ENCODE measurements at places on chromosomes 12 and 14.

- peak; percentile 29 for DNase-seq
Observed at GRCh38 chr14:86912709-86913108, 1080.3 kb downstream of the GALC start.

DNA sequence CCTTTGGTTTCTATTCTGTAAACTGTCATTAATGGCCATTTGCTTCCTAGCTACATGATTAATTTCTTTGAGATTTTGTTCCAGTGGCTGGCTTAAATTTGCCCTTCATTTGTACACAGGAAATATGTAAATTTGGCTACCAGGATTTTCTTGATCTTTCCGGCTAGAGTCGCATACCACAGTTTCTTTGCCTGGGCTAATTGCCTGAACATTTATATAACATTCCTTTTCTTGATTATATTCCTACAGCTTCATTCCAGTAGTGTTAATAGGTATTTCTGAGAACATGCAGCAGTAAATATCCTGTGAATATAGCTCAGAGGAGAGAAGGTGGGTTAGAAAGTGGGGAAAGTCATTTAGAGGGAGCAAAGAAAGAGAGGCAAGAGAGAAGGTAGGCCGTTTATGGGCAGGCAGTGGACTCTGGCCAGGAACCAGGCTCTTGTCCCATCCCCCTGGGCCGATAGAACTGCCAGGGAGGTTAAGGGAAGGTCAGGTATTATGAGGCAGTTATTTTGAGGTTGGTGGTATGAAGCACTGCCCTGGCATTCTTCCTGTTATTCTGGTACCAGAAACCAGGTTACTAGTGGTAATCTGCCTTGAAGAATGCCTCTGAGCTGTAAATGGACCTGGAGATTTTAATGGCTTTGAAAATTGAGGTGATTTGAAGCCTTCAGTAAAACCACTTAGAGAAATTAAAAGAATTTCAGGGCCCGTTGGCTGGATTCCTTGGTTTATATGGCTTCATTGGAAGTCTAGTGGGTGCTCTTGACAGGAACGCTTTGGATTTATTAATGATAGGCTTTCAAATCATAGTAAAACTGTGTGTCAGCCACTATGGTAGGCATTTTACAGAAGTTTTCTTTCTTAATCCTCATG is 4.4 kb downstream of the RNF10 start:
- DNase-seq: no peak

DNA sequence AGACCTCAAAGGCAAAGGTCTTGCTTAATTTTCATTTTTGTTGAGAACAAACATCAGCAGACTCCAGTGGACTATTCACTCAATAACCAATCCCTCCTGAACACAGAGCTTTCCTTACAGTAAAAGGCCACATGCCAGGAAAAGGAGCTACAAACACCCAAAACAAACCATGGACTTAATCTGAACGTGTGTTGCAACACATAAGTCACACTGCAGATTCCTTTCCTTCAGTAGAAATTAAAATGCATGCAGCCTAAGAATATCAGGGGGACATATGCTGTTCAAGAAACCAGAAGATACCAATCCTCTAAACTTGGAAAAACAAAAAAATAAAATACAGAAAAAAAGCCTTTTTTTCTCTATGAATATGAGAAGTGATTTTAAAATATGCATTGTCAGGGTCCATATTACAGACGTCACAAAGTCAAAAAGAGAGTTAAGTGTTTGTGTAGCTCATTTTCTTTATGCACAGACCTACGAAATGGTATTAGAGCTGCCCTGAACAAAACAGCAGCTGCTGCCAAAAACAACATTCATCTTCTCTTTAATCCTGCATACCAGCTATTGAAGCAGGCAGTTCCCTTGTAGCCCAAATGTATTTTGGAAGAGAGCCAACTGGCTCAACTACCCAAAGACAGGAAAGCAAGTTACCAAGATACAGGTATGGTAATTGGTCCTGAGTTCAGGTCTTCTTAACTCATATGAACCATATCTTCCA is 26.2 kb downstream of the KITLG start:
- peak; percentile 78 for DNase-seq

- DNase-seq: no peak
Observed at GRCh38 chr14:93685121-93685895, 103.0 kb downstream of the PRIMA1 start.

- no peak for DNase-seq
Observed at GRCh38 chr12:90399357-90399756, 555.6 kb downstream of the CCER1 start.

DNA sequence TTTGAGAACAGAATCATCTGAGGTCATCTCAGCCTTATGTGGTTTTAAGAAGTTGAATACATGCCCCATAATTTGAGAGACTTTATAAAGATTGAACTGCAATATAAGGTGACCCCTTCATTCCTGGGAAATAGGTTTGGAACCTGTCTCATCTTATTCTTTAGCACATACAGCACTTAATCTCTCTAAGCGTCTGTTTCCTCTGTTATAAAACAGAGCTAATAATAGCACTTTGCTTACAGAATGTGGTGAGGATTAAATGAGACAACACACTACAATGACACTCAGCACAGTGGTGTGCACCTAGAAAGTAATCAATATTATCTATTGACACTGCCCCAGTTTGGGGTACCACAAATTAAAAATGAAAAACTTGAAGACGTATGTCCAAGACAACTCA is 102.1 kb downstream of the DUSP6 start:
- no peak for DNase-seq

- DNase-seq: no peak
Observed at GRCh38 chr12:130087222-130087621, 75.0 kb upstream of the FZD10 start.

DNA sequence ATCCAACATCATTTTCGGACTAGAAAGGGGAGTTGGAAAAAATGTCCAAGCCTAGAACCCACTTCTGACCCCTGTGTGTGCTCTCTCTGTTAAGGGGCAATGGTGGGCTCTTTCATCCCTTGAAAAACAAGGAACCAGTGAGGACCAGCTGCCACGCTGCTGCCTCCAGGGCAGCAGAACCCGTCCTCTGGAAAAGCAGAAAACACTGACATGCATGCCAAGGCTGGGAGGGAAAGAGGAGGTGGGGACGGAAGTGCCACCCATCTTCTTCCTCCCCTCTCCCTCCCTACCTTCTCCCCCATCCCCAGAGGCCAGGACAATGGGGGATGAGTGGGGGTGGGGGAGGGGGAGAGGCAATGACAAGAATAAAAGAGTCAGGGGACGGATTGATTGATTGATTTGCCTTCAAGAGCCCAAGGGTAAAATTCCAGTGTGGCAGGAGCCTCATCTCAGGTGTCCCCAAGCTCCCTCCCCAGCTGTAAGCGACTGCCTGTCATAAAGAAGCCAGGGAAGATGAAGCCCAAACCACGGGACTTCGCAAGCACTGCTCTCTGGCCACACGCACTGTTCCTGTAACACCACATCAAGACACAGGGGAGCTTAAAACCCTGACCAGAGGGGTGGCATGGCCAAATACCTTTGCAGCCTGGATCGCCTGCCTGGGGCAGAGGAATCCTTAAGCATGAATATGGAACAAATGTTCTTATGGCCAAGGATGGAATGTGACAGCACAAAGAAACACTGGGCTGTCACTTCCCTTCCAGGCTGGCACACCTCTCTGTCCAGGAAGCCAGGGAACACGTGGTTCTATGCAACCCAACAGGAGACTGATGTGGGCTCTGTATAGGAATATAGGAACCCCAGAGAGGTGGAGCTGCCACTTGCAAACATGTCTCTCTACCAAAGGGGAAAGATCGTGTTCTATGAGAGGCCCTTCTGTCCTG is 38.9 kb upstream of the BDKRB2 start:
- DNase-seq: no peak

DNA sequence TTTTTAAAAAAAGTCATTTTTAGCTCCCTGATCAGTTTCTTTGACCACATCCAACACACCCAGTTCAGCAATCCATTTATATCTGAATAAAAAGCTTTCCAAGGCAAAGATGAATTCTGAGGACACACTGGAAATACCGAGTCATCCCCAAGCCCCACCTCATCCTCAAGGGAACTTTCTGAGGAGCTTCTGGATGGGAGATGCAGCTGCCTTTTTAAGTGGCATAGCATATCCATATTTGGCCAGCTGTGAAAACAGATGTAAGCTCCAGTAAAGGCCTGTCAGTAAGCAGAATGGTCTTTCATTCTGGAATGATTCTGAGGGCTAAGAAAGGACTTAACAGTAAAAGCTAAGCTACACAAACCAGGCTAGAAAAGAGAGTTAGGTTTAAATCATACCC is 18.4 kb downstream of the ZFYVE1 start:
- DNase-seq: no peak

DNA sequence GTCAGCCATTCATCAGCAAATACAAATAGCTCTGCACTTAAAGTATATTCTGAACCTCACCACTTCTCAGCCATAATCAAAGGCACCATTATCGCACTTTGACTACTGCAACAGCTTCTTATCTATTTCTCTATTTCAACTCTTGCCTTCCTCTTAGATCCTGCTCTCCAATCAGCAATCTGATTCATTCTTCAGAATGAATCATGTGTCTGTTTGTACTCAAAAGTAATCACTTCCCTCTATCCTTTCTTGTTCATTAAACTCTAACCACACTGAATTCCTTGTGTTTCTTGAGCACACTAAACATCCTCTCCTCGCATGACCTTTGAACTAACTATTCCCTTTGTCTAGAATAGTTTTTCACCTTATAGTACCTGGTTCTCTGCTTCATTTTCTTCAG is 12.8 kb upstream of the OR4E1 start:
- no peak for DNase-seq

DNA sequence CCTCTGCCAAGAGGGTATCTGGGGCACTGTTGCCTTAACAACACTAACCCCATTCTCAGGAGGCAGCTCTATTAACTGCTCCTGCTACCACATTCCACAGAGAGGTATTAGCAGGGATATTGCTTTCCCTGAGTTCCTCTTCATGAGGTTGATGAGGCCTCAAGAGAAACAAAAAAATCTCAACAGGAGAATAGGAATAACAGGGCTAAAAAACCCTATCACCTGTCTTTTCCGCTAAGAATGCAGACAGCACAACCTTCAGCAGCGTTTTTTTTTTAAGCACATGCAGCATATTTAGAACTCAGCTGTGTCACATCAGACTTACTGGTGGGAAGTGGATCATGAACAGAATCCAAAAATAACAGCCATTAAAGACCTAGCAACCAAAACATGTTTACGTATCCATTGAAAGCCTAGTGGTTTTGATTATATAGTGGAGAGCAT is 29.2 kb downstream of the ATF7 start:
- DNase-seq: no peak

GRCh38 chr12:126147321-126147720 is 1082.1 kb downstream of the AACS start:
- no peak for DNase-seq

DNA sequence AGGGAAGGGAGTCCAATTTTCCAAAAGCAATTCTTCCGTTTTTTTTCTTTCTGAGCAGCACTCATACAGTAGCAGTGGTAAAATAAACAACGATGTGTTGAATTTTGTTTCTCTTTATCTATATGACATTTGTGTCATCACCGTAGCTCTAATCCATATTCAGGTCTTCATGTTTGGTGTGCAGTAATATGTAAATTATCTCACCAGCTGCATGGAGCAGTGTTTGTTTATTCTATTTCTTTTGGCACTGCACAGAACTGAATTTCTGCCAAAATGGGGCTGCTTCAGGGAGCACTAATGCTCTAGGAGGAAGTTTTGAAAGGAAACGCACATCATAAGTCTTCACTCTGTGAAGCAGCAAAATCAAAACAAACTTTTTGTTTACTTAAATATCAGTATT is 130.0 kb upstream of the NPAS3 start:
- no peak for DNase-seq

GRCh38 chr14:66234411-66234810 is 251.8 kb upstream of the CCDC196 start:
- no peak for DNase-seq

DNA sequence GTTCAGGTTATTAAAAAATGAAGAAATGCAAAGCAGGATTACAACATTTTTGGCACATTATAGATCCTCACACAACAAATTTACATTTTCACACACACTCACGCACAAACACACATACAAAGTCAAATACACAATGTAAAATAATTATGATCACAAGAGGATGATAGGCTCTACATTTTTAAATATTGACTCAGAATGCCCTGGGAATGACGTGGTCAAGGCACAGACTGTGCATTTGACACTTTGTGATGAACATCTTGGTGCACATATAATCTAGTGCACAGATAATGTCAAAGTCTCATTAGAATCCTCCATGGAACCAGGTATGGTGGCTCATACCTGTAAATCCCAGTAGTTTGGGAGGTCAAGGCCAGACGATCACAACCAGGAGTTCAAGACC is 49.4 kb downstream of the DPF3 start:
- DNase-seq: no peak

DNA sequence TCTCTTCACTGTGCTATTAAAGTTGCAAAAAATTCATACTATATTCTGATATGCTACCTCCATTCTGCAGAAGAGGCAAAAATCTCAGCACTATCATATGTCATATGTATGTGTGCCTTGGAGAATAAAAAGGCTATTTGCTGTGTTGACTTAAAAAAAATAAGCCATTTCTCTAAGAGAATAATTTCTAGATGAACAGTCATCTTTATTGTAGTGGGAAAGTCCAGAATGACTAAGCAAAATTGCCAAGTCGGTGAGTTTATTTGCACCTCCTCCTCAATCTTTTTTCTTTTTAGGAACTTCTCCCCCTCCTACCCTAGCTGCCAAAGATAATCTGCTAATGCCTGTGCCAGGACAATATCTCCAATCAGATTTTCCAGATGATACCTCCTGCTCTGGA is 353.8 kb upstream of the FAR2 start:
- DNase-seq: no peak

- DNase-seq: no peak
Observed at GRCh38 chr12:112836736-112837628, 45.4 kb downstream of the RPH3A start.

DNA sequence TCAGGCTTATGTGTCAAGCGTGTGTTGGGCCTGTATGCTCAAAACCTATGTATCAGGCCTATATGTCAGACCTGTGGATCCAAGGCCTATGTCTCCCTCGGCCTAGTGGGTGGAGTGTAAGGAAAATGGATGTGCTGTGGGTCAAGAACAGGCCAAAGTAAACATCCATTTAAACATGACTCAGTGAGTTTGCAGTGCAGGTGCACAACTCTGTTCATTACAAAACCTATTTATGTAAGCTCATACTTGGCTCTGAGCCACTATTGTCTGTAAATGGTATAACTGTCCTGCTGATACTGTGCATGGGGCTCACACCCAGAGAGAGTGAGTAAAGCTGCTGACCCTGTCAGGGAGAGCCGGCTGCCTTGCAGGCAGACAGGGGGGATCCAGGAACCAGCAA is 249.7 kb upstream of the AVPR1A start:
- no peak for DNase-seq

All from GM04504 (cell line).